ENCODE measurements at places on chromosomes 6 and 20. TPM values are rescaled to one million over a fixed set of nuclear protein-coding genes. Genes with fewer than 3 reads are reported as not detected.

SLC17A1 gene
- total RNA-seq = not detected

BNIP5 gene
- total RNA-seq = not detected

MUC21 gene
- total RNA-seq = not detected

MYBL2 gene
- total RNA-seq = 8.7 TPM

SIRPD gene
- total RNA-seq = not detected

SLC22A7 gene
- not detected for total RNA-seq

BHLHE23 gene
- not detected for total RNA-seq

BPHL gene
- 14.2 TPM for total RNA-seq

Data from dermis blood vessel endothelial cell (primary cell).